ENCODE measurements at places on chromosomes 1 and 21. TPM values are rescaled to one million over a fixed set of nuclear protein-coding genes. Genes with fewer than 3 reads are reported as not detected.
A peak's percentile ranks its signal among the peaks of the same experiment; 100 is the strongest.

GRCh38 chr1:16677552-16678431 lies 11.0 kb upstream of the RNU1-3 start:
- peak; percentile 81 for DNase-seq

GRCh38 chr1:51621841-51622454 lies 5.1 kb downstream of the OSBPL9 start:
- no peak for DNase-seq

DNA sequence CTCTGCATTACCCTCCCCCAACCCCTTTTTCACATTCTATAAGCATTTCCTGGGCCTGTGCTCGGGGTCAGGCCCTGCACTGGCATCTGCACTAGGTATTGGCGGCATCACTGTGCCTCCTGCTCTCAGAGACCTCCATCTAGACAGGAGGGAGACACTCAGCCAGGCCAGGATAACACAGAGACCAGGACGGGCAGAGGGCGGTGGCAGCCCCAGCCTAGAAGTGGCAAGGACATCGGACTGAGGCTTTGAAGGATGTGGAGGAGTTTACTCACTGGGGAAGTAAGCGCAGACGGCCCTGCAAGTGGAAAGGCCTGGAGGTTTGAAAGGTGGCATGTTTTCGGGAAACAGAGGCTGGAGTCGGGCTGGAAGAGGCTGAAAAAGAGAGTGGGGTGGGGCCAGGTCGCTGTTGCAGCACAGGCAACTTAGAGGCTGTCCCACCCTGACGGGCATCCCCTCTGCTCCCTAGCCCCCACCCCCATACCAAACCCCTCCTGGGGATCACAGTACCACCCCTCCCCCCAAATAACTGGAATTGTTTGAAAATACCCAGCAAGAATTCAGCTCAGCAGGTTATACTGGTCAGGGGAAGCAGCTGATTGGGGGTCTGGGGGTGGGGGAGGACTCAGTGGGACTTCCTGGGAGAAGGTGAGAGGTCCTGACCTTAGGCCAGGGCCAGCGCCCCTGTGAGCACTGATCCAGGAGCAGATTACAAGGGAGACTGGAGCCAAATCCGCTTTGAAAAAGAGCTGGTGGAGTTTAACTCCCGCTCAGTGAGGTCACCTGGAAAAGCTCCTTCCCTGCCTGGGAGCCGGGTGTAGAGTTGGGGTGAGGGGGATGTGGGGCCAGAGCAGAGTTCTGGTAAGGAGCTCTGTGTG lies 121.8 kb upstream of the WNT4 start:
- DNase-seq: no peak

GRCh38 chr21:31173881-31174555 lies 135.7 kb upstream of the KRTAP19-8 start:
- DNase-seq: no peak

DNA sequence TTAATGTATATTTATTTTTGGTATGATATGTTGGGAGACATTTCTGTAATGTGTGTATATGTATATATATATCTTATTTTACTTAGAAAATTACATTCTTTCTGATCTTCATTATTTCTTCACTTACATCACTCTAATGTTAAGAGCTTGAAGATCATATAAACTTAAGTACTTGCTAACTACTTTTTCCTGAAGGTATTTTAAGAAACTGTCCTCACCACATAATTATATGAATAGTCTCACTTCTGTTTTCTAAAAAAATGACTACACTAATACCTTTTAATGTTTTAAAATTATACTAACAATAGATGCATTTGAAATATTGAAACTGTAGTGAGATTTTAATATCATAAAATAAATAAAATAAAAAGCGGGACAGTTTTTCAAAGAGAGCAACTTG lies 377.1 kb downstream of the LRRIQ3 start:
- DNase-seq: no peak

GRCh38 chr1:109832945-109833344 lies 69.2 kb upstream of the EPS8L3 start:
- DNase-seq: no peak

DNA sequence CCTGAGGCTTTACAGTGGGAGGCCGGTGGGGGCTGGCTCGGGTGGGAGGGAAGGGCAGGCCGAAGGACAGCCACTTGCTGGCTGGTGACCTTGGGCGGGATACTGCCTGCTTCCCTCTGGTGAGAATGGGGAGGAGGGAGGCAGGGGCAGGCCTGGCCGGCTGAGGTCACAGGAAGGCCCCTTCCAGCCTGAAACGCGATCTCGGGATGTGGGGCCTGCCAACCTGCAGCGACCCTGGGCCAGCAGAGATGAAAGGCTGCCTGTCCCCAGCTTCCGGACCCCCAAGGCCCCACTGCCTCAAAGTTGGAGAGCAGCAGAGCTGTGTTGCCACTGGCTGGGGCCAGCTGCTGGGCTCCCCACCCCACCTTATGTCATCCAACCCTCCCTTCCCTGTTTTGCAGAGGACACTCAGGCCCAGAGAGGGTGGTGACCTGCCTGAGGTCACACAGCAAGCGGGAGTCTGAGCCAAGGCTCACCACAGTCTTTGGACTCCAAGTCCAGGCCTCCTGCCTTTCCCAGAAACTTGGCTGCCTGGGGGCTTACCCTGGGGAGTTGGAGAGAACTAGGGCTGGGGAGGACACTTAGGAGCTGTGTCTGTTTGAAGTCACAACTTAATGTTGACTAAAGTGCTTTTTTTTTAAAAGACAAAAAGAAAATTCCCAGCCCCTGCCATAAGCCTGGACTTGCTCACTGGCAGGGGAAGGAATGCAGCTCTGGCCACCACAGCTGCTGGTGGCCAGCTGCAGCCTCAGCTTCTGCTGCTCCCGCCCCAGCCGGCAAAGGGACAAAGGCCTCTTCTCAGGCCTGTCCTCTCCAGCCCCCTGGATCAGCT lies 14.8 kb upstream of the WASF2 start:
- DNase-seq: no peak

- DNase-seq: no peak
Observed at GRCh38 chr1:203189951-203190352, 3.4 kb upstream of the CHI3L1 start.

GRCh38 chr1:182261655-182262054 lies 129.9 kb downstream of the GLUL start:
- no peak for DNase-seq

- DNase-seq: no peak
Observed at GRCh38 chr1:183368213-183369108, 49.7 kb downstream of the NMNAT2 start.

DNA sequence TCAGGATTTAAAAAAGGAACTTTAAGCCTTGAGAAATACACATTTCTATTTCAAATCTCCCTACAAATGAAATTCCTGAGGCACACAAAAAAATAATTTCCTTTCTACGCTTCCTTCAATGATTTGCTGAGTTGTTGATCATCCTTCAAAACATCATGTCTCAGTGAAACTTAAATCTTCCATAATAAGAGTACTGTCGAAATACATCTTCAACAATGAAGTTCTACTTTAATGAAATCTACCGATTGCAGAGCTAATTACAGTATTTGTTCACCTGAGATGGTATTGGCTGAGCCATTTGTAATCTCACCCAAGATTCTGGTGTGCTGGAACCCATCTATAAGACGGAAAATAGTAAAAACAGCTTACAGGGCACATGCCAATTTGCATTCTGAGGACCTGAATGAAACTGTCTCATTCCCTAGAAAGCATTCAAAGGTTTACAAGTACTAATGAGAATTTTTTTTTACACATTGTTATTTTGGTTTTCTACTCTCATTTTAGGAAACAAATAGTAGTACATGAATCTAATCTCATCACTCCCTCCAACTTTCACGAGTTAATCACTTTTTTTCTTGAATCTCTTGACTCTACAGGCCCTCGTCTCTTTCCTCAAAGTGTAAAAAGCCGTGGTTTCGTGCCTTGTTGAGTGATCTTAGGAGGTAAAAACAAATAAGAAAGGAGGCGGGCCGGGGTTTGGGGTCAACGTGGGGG lies 1.1 kb downstream of the CHML start:
- DNase-seq: no peak

DNA sequence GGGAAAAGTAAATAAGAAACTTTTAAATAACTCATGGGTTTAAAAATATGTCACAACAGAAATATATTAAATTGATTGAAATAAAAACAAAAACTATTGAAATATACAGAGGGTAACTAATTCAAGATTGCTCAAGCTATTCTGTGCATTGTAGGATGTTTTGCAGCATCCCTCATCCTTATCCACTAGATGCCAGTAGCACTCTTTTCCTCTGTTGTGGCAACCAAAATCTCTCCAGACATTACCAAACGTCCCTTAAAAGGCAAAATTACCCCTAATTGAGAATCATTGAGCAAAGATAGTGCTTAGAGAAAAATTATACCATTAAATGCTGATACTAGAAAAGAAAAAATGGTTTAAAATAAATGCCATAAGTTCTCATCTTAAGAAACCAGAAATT lies 682.6 kb downstream of the RWDD3 start:
- no peak for DNase-seq

DNA sequence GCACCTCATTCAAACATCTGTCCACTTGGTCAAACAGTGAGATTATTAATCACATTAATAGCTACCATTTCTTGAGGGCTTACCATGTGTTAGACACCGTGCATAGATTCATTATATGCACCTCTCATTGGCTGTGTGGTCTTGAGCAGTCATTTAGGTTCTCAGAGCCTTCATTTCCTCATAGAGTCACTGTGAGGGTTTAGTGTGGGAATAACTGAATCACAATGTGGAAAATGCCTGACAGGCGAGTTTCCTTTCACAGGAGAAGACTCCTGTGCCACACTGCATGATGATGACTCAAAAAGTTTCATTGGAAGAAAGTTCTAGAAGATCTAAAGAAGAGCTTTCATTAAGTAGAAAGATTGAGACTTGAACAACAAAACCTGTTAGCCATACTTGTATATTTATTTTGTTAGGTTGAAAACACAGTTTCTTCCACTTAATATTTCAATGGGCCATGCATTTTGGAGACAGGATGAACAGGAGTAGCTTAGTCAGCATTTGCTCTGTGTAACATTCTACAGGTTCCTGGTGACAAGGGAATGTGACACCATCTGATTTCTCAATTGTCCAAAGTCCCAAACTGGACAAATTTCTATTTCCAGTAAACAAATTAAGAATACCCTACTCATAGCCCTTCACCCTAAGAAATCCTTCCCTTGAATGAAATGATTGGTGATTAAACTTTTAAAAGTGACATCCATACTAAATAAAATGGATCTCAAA lies 45.7 kb downstream of the FYB2 start:
- DNase-seq: no peak

GRCh38 chr1:64228167-64228957 lies 24.9 kb downstream of the UBE2U start:
- DNase-seq: peak; percentile 28

GRCh38 chr1:29542548-29542947 lies 306.2 kb downstream of the PTPRU start:
- no peak for DNase-seq

DNA sequence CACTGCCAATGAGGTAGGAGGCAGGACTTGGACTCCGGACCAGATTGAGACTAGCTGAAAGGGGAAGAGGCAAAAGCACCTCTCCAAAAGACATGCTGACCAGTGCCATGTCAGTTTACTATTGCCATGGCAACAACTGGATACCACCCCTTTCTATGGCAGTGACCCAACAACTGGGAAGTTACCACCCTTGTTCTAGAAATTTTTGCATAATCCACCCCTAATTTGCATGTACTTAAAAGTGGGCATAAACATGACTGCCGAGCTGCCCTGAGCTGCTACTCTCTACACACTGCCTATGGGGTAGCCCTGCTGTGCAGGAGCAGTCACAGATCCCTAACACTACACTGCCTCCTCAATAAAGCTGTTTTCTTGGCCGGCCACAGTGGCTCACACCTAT lies 19.0 kb upstream of the SLC6A9 start:
- peak; percentile 38 for DNase-seq

GRCh38 chr1:25729790-25730644 lies 70.0 kb upstream of the SELENON start:
- DNase-seq: no peak

DNA sequence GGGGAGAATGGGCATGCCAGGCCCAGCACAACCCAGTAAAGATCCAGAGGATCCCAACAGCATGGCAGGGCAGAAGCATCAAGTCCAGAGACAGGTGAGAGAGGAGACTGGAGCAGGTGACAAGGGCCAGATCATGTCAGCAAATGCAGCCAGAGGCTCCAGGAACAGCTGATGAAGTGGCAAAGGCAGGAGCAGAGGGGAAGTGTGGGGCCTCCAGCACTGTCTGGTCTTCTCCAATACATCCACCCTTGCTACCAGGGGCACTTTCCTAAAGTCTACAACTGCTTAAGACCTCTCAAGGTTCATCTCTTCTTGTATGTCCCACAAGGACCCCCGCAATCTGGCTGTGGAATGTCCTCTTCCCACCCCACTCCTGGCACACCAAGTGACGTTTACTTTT lies 17.4 kb downstream of the FAM163A start:
- DNase-seq: no peak

DNA sequence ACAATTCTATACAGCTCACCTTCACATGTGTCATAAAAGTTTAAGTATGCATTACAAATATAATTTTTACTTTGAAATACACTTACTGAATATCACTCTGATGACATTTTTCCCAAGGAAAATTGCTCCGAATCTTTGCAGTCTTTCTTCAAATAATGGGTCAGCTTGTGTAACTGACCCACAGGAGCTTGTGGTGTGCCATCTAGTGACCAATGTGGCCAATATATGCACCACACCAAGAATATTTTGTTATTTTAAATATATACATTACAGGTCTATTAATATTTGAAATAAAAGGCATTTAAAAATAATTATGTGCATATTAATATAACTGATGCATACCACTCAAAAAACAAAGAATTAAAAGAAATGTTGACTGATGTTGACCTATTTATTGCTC lies 271.4 kb downstream of the TBX15 start:
- no peak for DNase-seq

DNA sequence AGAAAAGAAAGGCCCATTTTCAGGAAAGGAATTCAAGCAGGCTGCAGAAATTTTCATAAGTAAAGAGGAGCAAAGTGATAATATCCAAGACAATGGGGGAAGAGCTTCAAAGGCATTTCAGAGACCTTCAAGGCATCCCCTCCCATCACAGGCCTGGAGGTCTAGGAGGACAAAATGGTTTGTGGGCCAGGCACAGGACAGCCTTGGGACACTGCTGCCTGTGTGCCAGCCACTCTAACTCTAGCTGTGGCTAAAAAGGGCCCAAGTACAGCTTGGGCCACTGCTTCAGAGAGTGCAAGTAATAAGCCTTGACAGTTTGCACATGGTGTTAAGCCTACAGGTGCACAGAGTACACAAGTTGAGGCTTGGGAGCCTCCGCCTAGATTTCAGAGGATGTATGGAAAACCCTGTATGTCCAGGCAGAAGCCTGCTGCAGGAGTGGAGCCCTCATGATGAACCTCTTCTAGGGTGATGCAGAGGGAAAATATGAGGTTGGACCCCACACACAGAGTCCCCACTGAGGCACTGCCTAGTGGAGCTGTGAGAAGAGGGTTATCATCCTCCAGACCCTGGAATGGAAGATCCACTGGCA lies 51.8 kb upstream of the ZSWIM5 start:
- no peak for DNase-seq

- no peak for DNase-seq
Observed at GRCh38 chr1:231890791-231891190, 264.2 kb downstream of the DISC1 start.

LAMC1 gene
- total RNA-seq: 460 TPM

AMY2B gene
- total RNA-seq: 0.87 TPM

ANKRD65 gene
- not detected for total RNA-seq

TEX38 gene
- not detected for total RNA-seq
